ENCODE measurements at places on chromosomes 11 and 22. TPM values are rescaled to one million over a fixed set of nuclear protein-coding genes. Genes with fewer than 3 reads are reported as not detected.

DNA sequence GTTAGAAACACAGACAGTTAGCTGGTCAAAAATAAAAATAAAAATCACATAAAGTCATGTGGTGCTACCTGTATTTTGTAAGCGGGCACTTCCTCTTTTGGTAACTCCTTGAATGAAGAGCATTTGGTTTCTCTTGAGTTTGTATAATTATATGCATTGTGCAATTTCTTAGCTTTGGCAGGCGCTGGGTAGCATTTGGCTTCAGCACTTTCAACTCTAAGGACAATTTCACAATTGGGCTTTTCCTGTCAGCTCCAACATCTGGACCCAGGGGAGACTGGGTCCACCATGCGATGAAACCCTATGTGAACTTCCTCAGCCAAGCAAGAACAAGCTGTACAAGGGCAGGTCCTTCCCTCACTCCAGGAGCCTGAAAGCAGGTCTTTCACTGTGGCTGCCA is 169.1 kb downstream of the RRAS2 start:
- H3K27ac ChIP-seq, result no peak overlapping the region
- H3K4me1 ChIP-seq, result peaks cover 10% of the 10 kb centered on the region
- no peak for DNase-seq
- no peak overlapping the region for H3K4me3 ChIP-seq

- no peak overlapping the region for H3K4me3 ChIP-seq
- DNase-seq, result peak; percentile 7
- H3K36me3 ChIP-seq, result no peaks in the 10 kb centered on the region
- H3K27ac ChIP-seq, result no peak overlapping the region
These were observed 64.7 kb upstream of the LIN7C start for GRCh38 chr11:27571154-27571810.

- no peak for DNase-seq
- H3K36me3 ChIP-seq, result no peaks in the 10 kb centered on the region
- H3K27ac ChIP-seq, result no peak overlapping the region
- no peak overlapping the region for H3K4me3 ChIP-seq
- H3K4me1 ChIP-seq, result no peaks in the 10 kb centered on the region
These were observed 6.5 kb downstream of the KBTBD3 start for GRCh38 chr11:106070606-106071005.

GRCh38 chr11:1926156-1927025 is 6.9 kb downstream of the TNNT3 start:
- H3K4me3 ChIP-seq, result no peak overlapping the region
- no peaks in the 10 kb centered on the region for H3K36me3 ChIP-seq
- no peaks in the 10 kb centered on the region for H3K27me3 ChIP-seq
- H3K27ac ChIP-seq, result no peak overlapping the region
- DNase-seq, result no peak

DNA sequence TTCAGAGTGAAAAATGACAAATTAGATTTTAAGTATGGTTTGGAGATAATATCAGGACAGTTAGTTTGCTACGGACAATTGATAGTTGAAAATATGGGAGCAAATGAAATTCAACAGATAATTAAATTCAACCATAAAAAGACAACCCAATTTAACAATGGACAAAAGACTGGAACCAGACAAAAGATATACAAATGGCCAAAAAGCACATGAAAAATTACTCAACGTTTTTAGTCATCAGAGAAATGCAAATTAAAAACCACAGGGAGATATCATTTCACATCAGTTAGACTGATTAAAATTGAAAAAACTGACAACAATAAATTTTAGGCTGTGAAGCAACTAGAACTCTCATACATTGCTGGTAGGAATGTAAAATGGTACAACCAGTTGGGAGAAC is 27.2 kb downstream of the SIK2 start:
- peaks cover 45% of the 10 kb centered on the region for H3K4me1 ChIP-seq
- H3K36me3 ChIP-seq, result peaks cover 7% of the 10 kb centered on the region
- H3K27me3 ChIP-seq, result no peaks in the 10 kb centered on the region
- no peak overlapping the region for H3K4me3 ChIP-seq

DNA sequence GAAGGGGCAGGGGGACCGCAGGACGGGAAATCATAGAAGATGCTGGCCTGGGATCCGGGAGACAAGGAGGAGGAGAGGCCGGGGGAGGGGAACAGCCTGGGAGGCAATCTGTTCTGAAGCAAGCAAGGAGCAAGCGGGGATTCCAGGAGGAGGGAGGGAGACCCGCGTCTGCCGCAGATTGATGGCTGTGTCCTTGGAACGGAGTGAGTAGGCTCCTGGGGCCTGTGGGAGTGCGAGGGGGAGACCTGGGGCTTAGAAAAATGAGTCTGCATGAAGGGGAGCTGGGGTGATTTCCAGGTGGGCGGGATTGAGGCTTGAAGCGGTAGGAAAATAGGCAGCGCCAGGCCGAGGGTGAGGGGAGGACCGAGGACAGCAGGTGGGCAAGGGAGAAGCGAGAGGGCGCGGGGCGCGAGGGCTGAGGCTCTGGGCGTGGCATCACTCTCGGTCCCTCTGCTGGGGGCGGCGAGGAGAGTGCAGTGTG is 1.6 kb upstream of the LRRC55 start:
- no peak overlapping the region for H3K4me3 ChIP-seq
- no peaks in the 10 kb centered on the region for H3K4me1 ChIP-seq
- no peaks in the 10 kb centered on the region for H3K27me3 ChIP-seq
- H3K27ac ChIP-seq, result no peak overlapping the region
- no peaks in the 10 kb centered on the region for H3K36me3 ChIP-seq
- no peak for DNase-seq

- no peaks in the 10 kb centered on the region for H3K27me3 ChIP-seq
- DNase-seq, result no peak
- H3K4me1 ChIP-seq, result no peaks in the 10 kb centered on the region
These were observed 441.2 kb downstream of the LRRC4C start for GRCh38 chr11:41018224-41018623.

GRCh38 chr11:124864176-124864891 is 898 bp upstream of the ROBO3 start:
- H3K4me1 ChIP-seq, result 0 out of 2 replicates have a peak, but pooled peaks cover 4% of the 10 kb centered on the region
- no peak for DNase-seq
- H3K27me3 ChIP-seq, result peaks cover 82% of the 10 kb centered on the region

- DNase-seq, result no peak
- H3K4me3 ChIP-seq, result no peak overlapping the region
- no peak overlapping the region for H3K27ac ChIP-seq
- no peaks in the 10 kb centered on the region for H3K27me3 ChIP-seq
These were observed 114.7 kb upstream of the OR4B1 start for GRCh38 chr11:48101958-48102357.

GRCh38 chr11:115488945-115489344 is 15.3 kb downstream of the CADM1 start:
- DNase-seq, result no peak
- no peaks in the 10 kb centered on the region for H3K36me3 ChIP-seq
- no peaks in the 10 kb centered on the region for H3K4me1 ChIP-seq
- H3K4me3 ChIP-seq, result no peak overlapping the region
- no peaks in the 10 kb centered on the region for H3K27me3 ChIP-seq

DNA sequence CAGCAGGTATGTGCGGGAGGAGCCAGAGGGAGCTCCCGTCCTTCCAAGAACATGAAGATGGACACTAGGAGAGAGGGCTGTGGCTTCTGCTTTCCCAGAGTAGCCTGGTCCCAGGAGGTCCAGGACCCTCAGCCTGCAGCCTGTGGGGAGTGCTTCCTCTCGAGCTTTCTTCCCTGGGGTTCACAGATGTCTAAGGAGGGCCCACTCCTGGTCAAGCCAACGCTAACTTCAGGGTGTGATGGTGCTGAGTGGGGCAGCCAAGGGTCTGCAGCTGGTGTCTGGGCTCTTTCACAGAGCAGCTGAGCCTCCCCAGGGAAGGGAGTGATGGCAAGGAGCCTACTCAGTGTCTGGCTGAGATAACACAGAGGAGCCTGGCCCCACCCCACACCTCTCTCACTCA is 3.3 kb downstream of the POU2F3 start:
- H3K36me3 ChIP-seq, result no peaks in the 10 kb centered on the region
- no peak overlapping the region for H3K27ac ChIP-seq
- no peak overlapping the region for H3K4me3 ChIP-seq
- peaks cover 31% of the 10 kb centered on the region for H3K27me3 ChIP-seq
- DNase-seq, result no peak

DNA sequence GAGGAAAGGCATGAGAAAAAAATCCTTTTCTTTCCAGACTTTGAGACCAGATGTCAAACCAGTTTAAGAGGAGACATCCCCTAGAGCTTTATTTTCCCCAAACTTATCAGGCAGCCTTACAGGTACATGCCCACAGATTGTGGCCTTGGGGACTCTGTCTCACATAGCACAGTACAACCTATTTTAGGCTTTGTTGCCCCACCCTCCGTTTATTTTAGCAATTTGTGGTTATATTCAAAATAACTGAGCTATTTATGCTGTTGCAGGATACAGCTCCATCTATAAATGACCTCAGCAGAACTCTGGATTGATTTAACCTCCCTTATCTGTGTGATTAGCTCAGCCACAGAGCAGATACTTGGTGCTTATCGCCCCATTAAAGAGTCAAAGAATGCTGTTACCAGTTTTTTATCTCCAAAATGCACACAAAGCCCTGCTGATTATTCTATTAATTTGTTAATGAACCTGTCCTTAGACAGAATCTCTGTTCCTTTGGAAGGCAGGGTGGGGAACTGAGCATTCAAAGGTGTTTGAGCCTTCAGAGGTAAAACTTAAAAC is 525.2 kb downstream of the OPCML start:
- peak; percentile 37 for DNase-seq
- H3K27me3 ChIP-seq, result no peaks in the 10 kb centered on the region
- peaks cover 4% of the 10 kb centered on the region for H3K4me1 ChIP-seq
- H3K36me3 ChIP-seq, result no peaks in the 10 kb centered on the region

GRCh38 chr11:24356501-24356900 is 140.4 kb upstream of the LUZP2 start:
- no peak overlapping the region for H3K4me3 ChIP-seq
- no peak for DNase-seq
- no peaks in the 10 kb centered on the region for H3K36me3 ChIP-seq
- no peaks in the 10 kb centered on the region for H3K27me3 ChIP-seq

DNA sequence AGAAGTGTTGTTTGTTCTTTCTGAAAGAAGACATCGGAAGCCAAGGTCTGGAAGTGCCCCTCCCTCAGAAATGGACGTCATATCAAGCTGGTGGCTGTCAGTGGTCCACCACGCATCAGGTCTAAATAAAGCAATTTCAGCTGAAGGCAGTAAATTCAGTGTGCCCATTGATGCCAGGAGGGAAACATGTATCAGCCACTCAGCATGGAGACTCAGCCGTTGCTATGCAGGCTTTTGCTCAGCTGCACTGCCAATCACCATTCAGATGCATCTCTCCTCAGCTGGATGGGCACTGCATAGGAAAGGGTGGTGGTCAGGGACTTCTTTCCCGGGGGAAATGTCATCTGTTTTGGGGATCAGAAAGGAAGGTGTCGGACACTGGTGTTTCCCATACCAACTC is 878.2 kb downstream of the NTM start:
- no peaks in the 10 kb centered on the region for H3K4me1 ChIP-seq
- no peak overlapping the region for H3K4me3 ChIP-seq
- no peak for DNase-seq
- H3K27ac ChIP-seq, result no peak overlapping the region
- no peaks in the 10 kb centered on the region for H3K27me3 ChIP-seq

GRCh38 chr11:134223121-134223520 is 646 bp downstream of the NCAPD3 start:
- H3K27ac ChIP-seq, result no peak overlapping the region
- DNase-seq, result no peak
- H3K27me3 ChIP-seq, result no peaks in the 10 kb centered on the region
- H3K4me1 ChIP-seq, result peaks cover 26% of the 10 kb centered on the region

- H3K27ac ChIP-seq, result no peak overlapping the region
- no peak overlapping the region for H3K4me3 ChIP-seq
- no peaks in the 10 kb centered on the region for H3K4me1 ChIP-seq
- no peak for DNase-seq
- no peaks in the 10 kb centered on the region for H3K27me3 ChIP-seq
These were observed 27.4 kb downstream of the RRAS2 start for GRCh38 chr11:14331476-14332136.

DNA sequence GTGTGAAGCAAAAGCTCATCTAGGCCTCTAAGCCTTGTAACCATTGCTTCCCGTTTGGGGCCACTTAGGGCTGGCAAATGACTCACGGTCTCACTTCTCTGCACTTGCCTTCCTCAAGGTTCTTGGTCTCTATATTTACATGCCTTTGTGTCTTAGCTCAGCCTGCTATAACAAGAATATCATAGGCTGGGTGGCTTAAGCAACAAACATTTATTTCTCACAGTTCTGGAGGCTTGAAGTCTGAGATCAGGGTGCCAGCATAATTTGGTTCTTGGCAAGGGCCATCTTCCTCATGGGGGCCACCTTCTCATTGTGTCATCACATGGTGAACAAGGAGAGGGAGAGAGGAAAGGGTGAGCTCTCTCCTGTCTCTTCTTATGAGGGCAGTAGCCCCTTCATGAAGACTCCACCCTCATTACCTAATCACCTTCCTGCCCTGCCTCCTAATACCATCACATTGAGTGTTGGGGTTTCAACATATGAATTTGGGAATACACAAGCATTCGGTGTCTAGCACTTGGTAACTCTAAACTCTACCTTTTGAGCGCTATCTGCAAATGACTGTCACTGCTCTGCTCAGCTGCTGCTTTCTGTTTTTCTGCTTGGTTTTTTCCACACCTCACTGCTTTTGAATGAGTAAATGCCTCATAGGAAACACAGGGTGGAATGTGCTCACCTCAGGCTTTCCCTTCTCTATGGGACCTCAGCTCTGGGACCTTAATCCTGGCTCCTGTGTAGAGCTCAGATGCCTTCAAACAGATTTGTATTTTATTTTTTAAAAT is 16.2 kb upstream of the ME3 start:
- H3K4me1 ChIP-seq, result no peaks in the 10 kb centered on the region
- H3K36me3 ChIP-seq, result no peaks in the 10 kb centered on the region
- no peak overlapping the region for H3K4me3 ChIP-seq
- H3K27me3 ChIP-seq, result no peaks in the 10 kb centered on the region

GRCh38 chr11:125974284-125974683 is 28.4 kb downstream of the VSIG10L2 start:
- peaks cover 16% of the 10 kb centered on the region for H3K36me3 ChIP-seq
- no peaks in the 10 kb centered on the region for H3K27me3 ChIP-seq
- peaks cover 5% of the 10 kb centered on the region for H3K4me1 ChIP-seq
- DNase-seq, result no peak
- no peak overlapping the region for H3K27ac ChIP-seq
- no peak overlapping the region for H3K4me3 ChIP-seq

DNA sequence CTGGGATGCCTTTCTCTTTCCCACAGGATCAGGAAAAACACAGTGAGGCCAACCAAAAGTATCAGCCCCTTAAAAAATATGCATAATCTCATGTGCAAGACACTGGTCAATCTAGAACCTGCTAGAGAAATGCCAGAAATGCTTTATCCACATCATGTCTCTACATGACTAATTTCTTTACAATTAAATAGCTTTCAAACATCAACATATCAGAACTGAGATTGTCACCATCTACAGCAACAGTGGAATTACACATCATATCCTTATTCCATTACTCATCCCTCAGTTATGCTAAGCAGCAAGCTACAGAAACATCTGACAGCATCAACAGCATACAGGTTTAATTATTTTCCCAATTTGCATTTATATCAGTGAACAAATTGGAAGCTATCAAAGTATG is 78.8 kb downstream of the DDIAS start:
- no peak overlapping the region for H3K4me3 ChIP-seq
- peak overlapping the region; percentile 43 for H3K27ac ChIP-seq
- no peaks in the 10 kb centered on the region for H3K27me3 ChIP-seq

- H3K36me3 ChIP-seq, result no peaks in the 10 kb centered on the region
- H3K27me3 ChIP-seq, result no peaks in the 10 kb centered on the region
- H3K27ac ChIP-seq, result no peak overlapping the region
- no peak overlapping the region for H3K4me3 ChIP-seq
These were observed 75.3 kb upstream of the NCAM1 start for GRCh38 chr11:112885744-112886433.

Gene PHETA2
- 0.05 TPM for polyA plus RNA-seq

Gene NPTXR
- polyA plus RNA-seq, result 1.1 TPM

Gene GDPD4
- not detected for polyA plus RNA-seq

Gene SCUBE2
- 0.76 TPM for polyA plus RNA-seq

Gene PLEKHA7
- polyA plus RNA-seq, result 0.12 TPM

Gene SYCE3
- 2.1 TPM for polyA plus RNA-seq

Gene CLDN5
- not detected for polyA plus RNA-seq

Gene FOLR1
- polyA plus RNA-seq, result not detected

Gene OR6A2
- not detected for polyA plus RNA-seq

Gene OR10G8
- not detected for polyA plus RNA-seq

Measured in SK-N-SH (cell line).